ENCODE measurements at places on chromosomes 11 and 22.

GRCh38 chr11:94077552-94078293 is 50.9 kb upstream of the PANX1 start:
- DNase-seq: no peak

DNA sequence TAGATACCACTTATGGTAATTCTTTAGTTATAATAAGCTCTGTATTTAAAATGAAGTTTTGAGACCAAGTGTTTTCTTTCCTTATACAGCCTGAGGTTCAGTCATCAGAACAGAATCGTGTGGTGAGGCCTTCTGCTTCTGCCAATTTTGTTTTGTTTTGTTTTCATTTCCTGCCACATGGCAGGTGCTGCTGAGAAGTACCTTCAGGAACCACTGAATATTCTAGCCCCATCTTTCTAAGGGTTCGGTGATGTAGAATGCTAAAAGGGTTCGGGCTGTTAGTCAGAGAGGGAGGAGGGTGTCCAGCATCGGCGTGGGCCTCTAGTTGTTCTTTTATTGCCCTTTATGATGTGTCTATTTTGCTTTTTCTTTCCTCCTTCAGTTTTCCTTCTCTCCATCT is 25.8 kb downstream of the TNRC6B start:
- no peak for DNase-seq

DNA sequence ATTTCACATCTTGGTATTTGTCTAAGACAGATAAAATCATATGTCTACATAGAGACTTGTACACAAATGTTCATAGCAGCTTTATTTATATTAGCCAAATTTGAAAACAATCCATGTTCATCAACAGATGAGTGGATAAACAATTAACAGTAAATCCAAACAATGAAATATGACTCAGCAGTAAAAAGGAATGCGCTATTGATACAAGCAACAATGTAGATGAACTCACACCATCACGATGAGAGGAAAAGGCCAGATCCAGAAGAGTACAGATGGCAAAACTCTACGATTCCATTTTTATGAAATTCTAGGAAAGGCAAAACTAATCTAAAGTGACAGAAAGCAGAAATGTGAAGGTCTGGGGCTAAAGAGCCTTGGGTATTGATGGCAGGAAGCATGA is 384.3 kb downstream of the NTM start:
- DNase-seq: no peak

GRCh38 chr11:65274735-65275682 is 13.2 kb downstream of the POLA2 start:
- peak; percentile 82 for DNase-seq

GRCh38 chr11:103907548-103908455 is 128.6 kb upstream of the DDI1 start:
- no peak for DNase-seq

Measured in body of pancreas (tissue), 4 donors.